Tongue (tissue), 3 donors: ENCODE measurements at places on chromosomes 2 and 18. TPM values are rescaled to one million over a fixed set of nuclear protein-coding genes. Genes with fewer than 3 reads are reported as not detected.

- peak; percentile 51 for DNase-seq
Measured at GRCh38 chr2:236600892-236601291, 31.3 kb downstream of the ACKR3 start.

DNA sequence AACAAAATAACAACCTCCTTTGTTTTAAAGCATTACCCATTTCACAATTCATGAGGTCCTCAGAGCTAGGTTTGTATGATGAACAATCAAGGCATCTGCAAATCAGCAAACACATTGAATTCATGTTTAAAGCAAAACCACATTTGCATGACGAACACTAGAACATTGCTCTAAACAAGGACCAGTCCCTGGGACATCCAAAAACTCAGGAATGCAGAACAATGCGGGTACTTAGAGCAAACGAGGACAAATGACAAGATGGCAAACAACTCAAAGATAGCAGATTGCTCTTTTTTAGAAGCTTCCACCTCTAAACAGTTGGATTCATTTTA, 45.7 kb upstream of the RALBP1 start:
- no peak for DNase-seq

DNA sequence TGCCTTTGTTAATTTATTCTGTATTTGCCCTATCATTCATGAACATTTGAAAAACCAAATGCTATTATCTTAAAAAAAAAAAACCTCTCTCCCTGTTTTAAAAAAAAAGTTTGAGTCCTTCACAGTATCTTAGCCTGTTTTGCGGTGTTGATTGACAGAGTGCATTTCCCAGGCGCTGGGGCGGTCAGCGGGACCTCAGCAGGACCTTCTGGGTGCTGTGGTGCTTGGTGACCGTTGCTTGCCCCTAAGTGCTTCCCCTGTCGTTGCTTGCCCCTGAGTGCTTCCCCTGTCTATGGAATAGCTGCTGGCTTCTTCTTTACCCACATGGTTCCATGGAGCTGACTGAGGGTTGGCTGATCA, 12.1 kb downstream of the ATP6V1C2 start:
- no peak for DNase-seq

Gene GAL3ST2
- total RNA-seq, result not detected

- DNase-seq, result no peak
Measured at GRCh38 chr2:239298116-239298804, 102.6 kb downstream of the HDAC4 start.

GRCh38 chr2:95058989-95059641, 33.6 kb downstream of the MAL start:
- no peak for DNase-seq

DNA sequence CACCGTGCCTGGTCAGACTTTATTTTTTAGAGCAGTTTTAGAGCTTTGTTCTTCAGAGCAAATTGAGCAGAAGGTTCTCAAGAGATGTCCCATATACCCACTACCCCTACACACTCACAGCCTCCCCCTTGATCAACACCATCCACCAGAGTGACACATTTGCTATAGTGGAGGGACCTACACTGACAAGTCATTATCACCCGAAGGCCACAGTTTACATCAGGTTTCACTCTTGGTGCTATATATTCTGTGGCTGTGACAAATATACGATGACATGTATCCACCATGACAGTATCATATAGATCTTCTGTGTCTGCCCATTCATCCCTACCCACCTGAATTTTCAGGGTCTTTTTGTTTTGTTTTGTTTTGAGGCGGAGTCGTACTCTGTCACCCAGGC, 15.4 kb upstream of the ATP6V1C2 start:
- no peak for DNase-seq

Gene C2orf69
- 12.2 TPM for total RNA-seq

- peak; percentile 40 for DNase-seq
Measured at GRCh38 chr18:50075772-50076171, 119.2 kb downstream of the MYO5B start.

- no peak for DNase-seq
Measured at GRCh38 chr2:178782236-178782635, 25.0 kb downstream of the TTN start.

GRCh38 chr2:97741251-97741650, 27.9 kb downstream of the ZAP70 start:
- DNase-seq, result no peak

DNA sequence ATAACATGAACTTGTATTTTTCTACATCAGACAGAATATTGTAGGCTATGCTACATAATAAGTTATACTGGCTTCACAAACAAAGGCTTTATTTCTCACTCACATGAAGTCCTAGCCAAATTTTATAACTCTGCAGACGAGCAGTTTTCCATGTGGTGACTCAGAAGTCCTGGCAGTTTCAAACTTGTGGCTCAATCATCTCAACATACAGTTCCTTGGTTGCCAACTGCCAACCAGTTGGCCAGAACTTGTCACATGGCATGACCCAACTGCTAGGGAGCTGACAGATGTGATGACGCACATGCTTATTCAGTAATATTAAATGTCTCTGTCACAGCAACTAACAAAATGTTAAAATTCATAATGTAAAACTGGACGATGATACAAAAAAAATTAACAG, 63.8 kb upstream of the ZC3H15 start:
- peak; percentile 77 for DNase-seq

DNA sequence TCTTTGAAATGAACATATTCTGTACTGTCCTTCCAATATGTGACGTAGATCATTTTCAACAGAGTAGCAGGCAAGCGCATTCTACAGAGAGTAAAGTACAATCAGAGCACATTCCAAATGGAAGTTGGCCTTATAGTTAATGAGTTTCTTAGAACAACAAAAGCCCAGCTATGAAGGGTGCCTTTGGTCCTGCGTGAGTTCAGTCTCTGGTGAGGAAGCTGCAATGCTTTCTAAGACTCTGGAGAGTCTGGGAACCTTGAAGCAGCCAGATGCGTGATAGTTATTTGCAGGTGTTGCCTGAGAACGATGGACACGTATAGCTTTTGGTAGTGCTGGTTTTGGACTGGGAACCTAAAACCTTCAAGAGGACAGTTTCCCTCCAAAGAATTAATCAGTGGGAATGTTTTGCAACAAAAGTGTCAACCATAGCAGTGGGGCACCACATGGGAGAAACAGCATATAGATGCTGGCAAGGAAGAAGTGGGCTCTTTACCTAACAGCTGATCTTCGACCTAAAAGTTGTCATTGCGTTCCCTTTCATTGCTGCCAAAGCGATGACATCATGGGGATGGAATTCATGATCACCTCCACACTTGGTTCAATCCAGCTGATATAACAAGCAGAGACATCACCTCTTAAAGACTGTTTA, 9.3 kb upstream of the SNORC start:
- DNase-seq, result no peak

Gene VAMP8
- total RNA-seq, result 8.2 TPM

DNA sequence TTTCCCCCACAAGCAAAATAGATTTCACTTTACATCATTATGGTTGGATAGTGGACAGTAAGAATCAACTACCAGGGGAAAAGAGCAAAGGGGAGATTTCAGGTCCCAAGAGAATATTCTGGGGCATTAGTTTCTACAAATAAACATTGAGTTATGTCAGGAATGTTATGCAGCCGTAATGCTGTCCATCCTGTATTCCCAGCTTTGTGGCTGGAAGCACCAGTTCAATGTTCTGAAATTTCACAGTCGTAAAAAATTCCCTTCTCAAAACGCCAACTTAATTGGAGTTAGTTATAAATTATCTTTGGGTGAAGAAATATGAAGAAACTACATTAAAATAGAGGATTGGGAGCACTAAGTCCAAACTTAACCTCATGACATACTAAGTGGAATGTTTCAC, 141.5 kb upstream of the FIGN start:
- no peak for DNase-seq
